ENCODE measurements at places on chromosomes 6 and 20.

DNA sequence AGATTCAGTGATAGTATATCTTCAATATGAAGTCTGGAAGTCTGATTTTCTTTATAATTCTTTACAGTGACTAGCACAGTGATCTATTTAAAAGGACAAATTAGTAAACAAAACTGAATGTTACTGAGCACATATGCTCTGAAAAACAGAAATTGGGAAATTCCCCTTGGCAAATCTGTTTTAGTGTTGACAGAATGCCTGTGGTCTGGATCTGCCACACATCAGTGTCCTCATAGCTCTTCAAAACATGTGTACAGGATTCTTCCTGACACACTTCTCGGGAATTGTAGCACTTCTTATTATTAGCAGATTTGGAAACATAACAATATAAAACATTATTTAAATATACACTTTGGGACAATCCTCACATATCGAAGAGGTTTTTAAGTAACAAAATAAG is 354.3 kb downstream of the COL12A1 start:
- no peak for DNase-seq

DNA sequence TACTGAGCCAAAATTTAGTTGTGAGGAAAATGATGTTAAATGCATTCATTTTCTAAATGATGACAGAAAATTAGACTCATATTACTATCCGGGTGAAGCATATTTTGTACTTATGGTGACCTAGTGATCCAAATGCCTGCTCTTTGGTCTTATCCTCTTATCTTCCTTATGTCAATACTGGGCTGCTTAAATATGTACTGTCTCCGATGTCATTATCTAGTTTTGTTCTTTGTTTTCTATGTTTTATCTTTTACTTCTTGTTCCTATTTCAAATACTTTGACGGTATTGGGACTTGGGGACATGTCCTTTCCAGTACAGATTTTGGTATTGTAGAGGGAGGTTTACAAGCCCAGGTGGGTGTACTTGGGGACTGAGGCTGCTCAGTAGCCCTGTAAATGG is 124.6 kb upstream of the ESR1 start:
- no peak for DNase-seq

DNA sequence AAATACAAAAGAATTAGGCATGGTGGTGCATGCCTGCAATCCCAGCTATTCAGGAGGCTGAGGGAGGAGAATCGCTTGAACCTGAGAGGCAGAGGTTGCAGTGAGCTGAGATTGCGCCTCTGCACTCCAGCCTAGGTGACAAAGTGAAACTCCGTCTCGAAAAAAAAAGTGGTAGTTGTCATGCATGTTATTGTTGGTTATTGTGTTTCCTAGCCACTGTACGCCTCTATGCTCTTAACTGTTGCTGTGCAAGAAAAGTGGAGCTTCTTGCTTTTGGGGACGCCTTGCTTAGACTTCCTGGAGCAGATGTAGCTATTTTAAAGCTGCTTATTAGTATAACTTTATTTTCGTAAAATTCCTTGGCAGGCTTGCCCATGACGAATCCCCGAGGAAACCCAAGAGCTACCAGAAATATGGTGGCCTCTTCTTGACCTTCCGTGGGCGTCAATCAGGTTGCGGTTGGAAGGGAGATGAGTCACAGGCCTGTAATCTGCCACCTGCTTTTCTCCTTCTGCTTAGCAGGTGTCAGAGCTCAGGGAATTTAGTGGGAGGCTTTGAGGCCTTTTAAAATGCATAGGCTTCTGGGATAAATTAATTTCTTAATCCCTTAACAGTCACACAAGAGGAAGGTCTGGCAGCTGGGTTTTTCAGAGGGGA is 17.3 kb downstream of the GABRR2 start:
- peak; percentile 11 for DNase-seq

DNA sequence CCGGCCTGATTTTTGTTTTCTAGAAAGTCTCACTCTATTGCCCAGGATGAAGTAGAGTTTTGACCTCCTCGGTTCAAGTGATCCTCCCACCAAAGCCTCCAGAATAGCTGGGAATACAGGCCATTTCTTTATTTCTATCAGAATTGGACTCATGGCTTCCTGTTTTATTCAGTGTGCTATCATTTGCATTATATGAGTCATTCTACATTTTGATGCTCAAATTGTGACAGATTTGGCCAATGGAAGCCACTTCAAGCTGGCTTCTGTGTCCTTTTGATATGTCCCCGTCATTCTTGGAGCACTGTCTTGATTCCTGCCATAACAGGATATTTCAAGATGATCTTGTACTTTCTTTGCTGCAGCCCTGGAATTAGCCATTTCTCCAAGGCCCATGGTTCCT is 75.1 kb downstream of the CNBD2 start:
- DNase-seq, result no peak

- no peak for DNase-seq
These were observed 1.3 kb downstream of the RGL2 start for GRCh38 chr6:33297406-33297955.

DNA sequence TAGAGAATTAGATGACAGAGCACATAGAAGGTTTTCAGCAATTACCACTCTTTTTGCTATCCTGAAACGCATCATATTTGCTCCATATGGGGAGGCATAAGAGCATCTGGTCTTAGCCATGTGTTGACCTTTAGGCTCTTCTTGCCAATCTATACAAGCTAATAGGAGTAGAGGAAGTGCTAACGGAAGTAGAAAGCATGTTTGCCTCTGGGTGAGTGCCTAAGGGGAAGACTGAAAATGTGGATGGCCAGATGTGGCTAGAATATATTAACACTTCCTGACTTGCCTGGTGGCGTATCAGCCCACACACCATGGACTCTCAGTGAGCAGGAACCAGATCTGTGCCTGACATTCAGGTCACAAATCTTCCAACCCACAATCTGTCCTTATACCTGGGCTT is 136.3 kb downstream of the LRRC1 start:
- no peak for DNase-seq

DNA sequence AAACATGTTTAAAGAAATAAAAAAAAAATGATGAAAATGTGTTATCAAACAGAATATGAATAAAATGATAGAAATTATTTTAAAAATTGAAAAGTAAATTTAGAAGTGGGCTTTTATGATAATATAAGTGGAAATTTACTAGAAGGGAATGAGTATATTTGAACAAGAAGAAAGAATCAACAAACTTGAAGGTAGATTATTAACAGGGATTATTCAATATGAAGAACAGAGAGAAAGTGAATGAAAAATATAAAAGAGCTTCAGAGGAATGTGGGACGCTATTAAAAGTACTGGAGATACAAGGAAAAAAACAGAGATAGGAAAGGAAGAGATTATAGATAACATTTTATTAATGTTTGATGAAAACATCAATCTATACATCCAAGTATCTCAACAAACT is 1014.4 kb upstream of the CITED2 start:
- no peak for DNase-seq

DNA sequence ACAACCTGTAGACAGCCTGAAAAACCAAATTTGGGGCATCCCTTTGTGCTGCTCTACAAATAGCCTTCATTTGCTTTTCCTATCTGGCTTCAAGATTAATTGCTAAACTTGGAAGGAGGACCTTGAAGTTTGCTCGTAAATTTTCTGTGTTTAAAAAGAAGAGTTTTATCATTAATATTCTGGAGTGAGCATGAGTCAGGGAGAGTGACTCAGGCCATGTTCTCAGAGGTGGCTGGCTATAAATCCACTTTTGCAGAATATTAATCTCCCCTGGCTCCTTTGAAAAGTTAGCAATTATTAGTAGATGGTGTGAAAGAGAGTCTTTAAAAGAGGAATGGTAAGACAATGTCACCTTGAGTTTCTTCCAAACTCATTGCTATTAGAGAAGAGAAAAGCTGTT is 91.0 kb downstream of the ANKEF1 start:
- no peak for DNase-seq
